NCI-H1417 treated with DMSO at 0.1 percent for 48 hours (cell line): ENCODE measurements at places on chromosomes 1 and 21.
A peak's percentile ranks its signal among the peaks of the same experiment; 100 is the strongest.

- no peak for DNase-seq
Observed at GRCh38 chr1:165369255-165369848, 12.8 kb upstream of the LMX1A start.

GRCh38 chr1:77375541-77375940, 93.7 kb downstream of the AK5 start:
- DNase-seq = no peak

GRCh38 chr1:38741341-38741740, 118.2 kb downstream of the RRAGC start:
- DNase-seq = no peak

GRCh38 chr1:966704-967300, 520 bp downstream of the PLEKHN1 start:
- no peak for DNase-seq

DNA sequence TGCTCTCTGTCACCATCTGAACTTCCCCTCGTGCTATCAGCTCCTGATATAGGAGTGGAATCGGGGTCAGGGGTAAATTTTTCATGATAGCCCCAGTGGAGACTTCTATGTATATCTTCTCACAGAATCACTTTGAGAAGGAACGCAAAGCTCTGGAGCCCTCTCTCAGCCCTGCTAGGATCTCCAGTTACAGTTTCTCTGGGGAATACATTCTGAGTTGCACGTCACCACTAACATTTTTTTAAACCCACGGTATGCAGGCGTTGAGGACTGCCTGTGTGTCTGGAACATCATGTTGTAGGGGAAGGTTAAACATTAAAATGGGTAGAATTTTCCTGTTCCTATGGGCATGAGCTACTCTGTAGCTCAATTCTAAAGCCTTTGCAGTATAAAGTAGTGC, 116.4 kb upstream of the FAM78B start:
- no peak for DNase-seq

DNA sequence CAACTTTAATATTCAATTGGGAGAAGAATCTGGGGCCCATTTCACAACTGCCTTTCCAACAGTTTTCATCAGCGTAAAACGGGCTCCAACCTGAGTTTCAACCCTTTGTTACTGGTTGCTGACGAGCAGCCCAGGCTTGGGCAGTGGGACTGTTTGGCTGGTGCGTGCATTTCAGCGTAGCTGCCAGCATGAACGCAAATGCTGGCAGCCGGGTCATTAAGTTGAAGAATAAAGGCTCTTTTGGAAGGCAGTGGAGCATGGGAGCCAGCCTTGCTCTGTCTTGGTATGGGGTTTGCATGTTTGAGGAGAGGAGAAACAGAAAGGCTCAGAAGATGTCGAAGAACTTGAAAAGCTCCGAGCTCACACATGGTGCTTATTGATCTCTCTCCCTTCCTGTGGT, 40.7 kb downstream of the WDR3 start:
- no peak for DNase-seq

GRCh38 chr21:34936371-34936789, 112.7 kb downstream of the RUNX1 start:
- no peak for DNase-seq

DNA sequence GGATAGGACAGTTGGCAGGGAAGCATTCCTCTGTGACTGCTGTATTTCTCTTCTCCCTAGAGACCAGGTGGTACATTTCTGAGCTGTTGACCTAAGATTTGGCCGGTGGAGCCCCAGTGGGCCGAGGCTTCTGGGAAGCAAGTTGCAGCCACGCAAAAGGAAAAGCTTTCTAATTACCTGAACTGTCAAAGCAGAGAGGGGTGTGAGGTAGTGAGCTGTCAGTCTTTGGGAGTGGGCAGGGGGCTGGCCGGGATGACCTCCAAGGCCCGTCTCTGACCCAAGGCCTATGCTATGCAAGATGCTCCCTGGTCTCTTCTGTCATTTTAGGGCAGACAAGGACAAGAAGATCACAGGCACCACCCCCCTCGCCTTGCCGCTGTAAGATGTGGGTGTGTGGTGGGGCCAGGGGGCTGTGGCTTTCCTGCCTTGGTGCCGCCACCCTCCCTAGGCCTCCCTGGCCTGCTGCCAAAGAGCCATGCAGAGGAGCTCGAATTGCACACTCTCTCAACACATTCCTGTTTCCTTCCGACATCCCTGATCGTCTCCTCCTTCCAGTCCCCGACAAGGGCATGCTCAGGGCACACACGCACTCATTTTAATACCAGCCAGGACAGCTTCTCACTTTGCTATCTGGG, 7.7 kb downstream of the PADI1 start:
- no peak for DNase-seq

DNA sequence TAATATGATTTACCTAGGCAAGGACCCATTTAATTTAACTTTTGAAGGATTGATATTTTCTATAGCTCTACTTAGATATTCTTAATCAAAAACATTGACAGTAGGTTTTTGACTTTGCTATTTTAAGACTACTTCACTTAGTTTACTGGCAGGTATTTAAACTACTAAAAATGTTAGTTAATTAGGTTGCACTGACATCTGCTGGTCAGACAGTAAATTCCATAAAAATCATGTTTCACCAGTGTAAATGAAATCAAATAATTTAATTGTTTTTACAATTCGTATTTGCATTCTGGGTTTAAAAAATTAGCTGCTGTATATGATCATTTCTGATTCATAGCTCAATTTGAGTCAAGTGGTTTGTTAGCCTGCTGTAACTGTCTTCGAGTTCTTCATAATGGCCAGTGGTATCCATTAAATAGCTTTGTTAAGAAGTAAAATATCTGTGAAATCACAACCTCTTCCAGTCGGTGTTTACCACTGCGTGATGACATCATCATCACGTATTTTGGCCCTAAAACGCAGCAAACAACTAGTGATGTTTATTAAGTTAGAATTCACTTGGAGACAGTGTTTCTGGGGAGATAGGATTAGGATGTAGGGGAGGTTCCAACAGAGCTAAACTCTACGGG, 26.2 kb downstream of the EXTL2 start:
- DNase-seq = no peak

GRCh38 chr1:72051538-72051937, 230.8 kb downstream of the NEGR1 start:
- DNase-seq = no peak

DNA sequence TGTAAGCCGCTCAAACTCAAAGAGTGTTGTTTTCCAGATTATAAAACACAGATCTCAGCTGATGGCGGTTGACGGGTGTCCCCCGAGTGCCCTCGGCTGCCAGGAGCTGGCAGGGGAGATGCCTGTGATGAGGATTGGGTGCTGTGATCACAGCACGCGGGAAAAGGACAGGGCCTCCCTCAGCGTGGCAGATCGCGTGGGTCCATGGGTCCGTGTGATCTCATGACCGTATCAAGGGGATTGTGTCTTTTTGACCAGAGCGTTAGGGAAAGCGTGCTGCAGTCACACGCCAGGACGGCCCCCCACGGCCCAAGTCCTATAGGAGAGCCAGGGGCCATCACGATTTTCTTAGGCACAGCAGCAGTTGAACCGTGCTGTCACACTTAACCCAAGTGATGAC, 51.9 kb downstream of the PDE9A start:
- no peak for DNase-seq

DNA sequence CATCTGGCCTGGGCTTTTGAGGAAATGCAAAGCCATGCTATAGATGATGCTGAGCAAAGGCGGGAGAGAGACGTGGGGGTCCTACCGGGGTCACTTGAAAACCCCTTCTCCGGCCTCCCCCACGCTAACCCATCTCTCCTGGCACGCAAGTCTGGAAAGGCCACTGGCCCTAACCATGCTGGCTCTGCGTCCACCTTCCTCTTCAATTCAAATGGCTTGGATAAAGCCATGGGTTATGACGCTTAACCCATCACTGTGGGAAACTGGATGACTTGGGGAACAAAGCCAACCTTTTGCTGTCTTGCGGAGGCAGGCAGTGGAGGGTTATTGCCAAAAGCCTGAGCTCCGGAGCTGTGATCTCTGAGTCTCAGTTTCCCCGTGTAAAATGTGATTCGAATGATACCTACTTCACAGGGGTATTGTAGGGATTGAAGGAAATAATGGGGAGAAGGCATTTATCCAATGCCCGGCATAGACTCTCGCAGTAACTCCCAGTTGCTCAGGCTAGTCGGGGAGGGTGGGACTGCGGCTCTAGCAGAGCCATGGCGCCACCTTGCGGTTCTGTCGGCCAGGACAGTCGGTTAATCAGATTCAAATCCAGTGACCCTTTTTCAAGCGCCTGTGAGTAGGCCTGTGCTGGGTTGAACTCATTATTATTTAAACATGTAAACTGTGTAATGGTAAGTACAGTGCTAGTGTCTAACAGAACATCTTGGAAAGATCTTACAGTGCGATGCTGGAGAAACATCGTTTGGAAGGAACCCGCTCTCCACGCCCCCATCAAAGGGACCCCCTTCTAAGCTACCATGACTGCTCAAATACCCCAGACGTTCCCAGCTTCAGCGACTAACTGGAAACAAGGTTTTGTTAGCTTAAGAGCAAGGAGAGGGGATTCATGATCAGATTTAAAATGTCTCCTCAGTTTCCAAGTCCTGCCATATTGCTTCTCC, 20.3 kb downstream of the NEK2 start:
- DNase-seq = peak; percentile 12

DNA sequence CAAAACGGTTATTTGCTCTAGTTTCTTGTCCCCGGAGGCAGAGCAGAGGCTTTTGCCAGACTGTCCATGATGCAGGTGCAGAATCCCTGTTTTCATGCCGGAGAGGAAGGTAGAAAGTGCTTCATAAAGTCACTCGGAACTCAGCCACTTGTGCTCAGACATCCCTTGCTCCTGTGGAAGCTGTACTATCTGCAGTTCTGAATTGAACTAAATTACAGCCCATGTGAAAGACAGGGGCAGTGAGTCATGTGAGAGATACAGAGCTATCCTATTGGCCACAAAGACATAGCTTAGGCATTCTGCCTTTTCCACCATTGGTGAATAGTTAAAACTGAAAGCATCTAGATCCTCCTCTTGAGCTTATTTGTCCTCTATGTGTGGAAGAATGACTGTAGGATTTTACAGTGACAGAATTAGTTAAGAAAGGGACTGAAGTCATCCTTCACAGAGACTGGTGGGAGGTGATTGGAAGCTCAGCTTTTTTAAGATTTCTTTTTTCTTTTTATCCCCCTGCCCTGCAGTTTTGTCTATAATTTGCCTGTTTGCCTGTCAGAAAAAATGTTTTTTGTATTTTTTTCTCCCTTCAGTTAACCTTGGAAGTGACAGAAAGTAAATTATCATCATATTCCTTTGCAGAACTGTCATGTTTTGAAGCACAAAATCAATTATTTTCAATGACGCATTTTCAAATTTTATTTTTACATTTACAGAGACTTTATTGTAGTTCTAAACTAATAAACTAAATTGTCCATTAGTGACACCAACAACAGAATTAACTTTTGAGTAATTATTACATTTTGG, 298.6 kb downstream of the PTPRC start:
- peak; percentile 35 for DNase-seq

DNA sequence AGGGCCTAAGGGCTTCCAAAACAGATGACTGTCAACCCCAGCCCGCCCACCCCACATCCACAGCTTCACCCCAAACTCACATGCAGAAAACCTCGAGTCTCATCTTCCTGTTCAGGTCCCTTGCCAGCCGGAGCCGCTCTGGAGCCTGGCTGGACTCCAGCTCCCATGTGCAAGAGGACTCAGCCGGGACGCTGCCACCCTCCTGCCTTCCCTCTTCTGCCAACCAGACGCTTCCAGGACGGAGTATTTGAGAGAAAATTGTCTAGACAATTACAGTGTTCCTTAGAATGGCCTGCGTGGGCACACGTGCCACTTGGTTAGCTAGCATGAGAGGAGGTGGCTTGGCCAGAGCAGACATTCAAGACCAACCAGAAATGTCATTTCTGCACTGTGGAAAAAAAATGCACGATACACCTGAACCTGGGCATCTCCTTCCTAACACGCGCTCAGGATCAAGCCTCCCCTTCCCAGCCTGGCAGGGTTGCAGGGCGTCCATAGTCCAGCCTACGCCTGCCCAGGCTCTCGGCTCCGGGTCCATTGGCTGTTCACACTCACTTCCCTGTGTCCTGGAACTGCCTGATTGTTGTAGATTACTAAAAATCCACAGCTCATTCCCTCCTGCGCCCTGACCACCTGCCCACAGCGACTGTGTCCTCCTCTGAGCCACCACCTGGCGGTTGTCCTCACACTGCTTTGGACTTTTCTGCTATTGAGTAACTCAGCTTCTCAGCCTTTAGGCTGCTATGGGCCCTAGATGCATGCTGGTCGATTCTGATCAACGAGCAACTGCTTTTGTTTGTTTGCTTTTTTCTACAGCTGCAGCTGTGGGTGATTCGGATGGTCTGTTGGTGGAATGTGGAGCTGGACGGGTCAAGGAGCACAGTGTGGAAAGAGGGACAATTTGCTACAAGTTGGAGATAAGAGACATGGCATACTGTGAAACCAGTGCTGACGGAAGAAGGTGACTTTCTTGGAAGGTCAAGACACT, at the start of gene CLDN14:
CLDN14 (minus strand) TSS at position 708 of the 988 bp plus-strand sequence. CDS start 18,427 bp downstream, outside the sequence.
- no peak for DNase-seq

GRCh38 chr1:54984131-54984842, 3.9 kb downstream of the TMEM61 start:
- DNase-seq = no peak

GRCh38 chr1:58045094-58045705, 501.3 kb downstream of the OMA1 start:
- DNase-seq = no peak

- no peak for DNase-seq
Observed at GRCh38 chr21:41067709-41068108, 100.3 kb upstream of the BACE2 start.

GRCh38 chr1:93021539-93022134, 57.4 kb upstream of the MTF2 start:
- no peak for DNase-seq

GRCh38 chr1:205228093-205228521, 361 bp downstream of the TMCC2 start:
- DNase-seq = no peak

DNA sequence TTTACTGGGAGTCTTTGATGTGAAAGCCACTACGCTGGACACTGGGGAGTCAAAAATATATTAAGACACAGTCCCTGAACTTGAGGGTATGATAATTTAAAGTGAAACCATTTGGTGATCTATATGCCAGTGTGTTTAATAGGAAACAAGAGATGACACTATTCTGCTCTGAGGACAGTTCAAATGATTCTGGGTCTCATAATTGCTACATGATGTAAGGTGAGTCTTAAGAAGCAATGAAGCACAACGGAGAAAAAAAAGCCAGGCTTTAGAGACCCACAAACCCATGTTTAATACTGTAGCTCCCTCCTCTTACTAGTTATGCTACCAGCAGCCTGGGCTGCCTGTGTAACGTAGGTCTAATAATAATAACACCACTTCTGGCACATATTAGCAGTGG, 14.2 kb upstream of the LRRC8D start:
- DNase-seq = no peak

- no peak for DNase-seq
Observed at GRCh38 chr1:203200916-203201315, 14.4 kb upstream of the CHI3L1 start.
